ENCODE measurements at places on chromosomes 12 and 14.

DNA sequence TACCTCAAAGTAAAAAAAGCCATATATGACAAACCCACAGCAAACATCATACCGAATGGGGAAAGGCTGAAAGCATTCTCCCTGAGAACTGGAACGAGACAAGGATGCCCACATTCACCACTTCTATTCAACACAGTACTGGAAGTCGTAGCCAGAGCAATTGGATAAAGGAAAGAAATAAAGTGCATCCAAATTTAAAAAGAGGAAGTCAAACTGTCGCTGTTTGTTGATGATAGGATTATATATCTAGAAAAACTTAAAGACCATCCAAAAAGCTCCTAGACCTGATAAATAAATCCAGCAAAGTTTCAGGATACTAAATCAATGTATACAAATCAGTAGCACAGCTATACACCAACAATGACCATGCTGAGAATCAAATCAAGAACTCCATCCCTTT is 5.2 kb downstream of the NDUFA12 start:
- no peak for DNase-seq

- no peak for DNase-seq
Measured at GRCh38 chr12:130828895-130829294, 10.2 kb downstream of the STX2 start.

DNA sequence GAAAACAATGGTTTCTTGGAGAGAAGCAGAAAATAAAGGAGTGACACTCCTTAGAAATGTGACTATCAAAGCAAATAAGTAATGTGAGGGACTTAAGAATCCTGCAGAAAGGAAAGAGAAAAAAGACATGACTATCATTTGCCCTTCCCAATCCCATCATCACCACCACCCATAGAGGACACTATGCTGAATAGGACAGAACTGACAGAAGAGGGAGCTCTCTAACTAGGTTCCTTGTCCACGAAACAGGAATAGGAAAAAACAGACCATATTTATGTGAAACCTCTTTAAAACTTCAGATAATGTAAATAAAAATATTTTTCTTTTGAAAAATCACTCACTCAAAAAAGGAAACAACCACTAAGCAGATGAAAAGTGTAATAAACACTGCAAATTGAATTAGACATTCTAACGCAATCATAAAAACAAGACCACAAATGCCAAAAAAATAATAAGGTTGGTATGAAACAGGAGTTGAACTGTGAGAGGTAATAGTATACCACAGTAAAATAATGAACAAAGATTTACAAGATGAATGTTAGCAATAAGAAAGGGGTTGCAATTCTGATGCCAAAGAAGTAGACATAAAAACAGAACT is 24.1 kb downstream of the KLRD1 start:
- DNase-seq = no peak

DNA sequence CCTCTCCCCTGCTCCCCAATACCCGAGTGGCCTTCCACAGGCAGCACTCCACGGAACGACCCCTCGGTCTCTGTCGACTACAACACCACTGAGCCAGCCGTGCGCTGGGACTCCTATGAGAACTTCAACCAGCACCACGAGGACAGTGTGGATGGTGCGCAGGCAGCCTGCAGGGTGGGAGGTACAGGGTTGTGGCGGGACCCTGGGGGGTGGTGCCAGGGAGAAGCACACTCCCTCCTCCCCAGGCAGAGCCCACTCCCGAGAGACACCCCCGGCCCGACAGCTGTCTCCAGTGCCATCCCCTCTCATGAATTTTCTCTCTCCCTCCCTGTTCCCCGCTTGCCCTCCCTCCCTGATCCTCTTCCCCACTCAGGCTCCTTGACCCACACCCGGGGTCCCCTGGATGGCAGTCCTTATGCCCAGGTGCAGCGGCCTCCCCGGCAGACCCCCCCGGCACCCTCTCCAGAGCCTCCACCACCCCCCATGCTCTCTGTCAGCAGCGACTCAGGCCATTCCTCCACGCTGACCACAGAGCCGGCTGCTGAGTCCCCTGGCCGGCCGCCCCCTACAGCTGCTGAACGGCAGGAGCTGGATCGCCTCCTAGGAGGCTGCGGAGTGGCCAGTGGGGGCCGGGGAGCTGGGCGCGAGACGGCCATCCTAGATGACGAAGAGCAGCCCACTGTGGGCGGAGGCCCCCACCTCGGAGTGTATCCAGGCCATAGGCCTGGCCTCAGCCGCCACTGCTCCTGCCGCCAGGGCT is 9.0 kb downstream of the TNS2 start:
- no peak for DNase-seq

DNA sequence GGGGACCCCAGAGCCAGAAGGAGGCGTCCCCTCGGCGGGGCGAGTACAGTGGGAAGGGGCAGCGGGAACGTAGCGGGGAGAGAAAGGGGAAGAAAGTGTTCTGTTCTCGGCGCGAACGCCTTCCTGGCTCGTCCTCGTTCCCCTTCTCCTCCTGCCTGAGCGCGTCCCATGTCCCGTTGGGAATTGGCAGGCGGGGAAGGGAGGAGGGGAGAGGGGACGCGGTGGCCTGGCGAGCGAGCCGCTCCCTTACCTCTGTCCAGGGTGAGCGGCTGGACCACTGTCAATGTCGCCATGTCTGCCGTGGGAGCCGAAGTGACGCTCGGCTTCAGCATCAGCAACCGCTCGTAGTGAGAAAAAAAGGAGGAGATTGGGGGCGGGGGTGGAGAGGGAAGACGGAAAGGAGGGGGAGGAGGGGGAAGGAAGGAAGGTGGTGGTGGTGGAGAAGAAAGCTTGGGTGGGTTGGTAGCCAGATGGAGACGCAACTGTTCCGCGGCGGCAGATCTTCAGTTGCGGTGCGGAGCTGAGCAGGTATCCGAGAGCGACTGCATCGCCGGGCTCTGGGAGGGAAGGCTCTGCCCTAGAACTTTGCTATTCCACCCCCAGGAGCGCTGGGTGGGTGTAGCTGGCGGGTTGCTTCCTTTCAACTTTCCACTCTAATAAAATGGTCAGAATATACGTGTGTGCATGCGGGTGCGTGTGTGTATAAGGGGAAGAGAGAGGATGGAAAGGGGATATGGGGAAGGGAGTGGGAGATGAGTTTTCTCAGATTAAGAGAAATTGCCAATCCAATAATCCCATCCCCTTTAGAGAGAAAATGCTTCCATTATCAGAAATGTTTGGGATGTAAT is at the start of gene LIN7A:
Gene LIN7A (minus strand): TSS at position 544 of the 848 bp plus-strand sequence. CDS start 212 bp downstream, at position 332.
- DNase-seq = no peak

- DNase-seq = no peak
Measured at GRCh38 chr12:52245259-52245961, 12.4 kb downstream of the KRT7 start.

GRCh38 chr12:80195074-80195726 is 95.9 kb downstream of the OTOGL start:
- DNase-seq = no peak

DNA sequence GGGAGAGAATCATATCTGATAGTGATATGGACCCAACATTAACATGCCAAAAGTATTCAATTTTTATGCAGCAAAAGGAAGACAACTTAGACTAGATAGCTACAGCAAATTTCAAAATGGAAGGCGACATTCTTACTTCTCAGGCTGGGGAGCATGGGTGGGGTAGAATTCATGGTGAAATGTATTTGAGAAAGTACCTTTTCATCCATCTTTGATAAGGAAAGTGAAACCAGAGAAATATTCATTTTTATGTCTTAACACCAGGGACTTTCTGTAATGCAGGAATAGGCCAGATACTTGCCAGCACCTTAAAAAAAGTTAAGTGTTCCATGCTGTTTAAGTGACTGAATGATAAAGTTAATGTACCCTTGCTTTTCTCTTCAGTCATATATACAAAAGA is 13.4 kb downstream of the BTG1 start:
- no peak for DNase-seq

GRCh38 chr14:23104591-23105347 is at the start of gene CIROP:
TSS of gene CIROP (minus strand) at chr14:23104989. CDS start at chr14:23104920, 69 bp downstream.
- DNase-seq = no peak

DNA sequence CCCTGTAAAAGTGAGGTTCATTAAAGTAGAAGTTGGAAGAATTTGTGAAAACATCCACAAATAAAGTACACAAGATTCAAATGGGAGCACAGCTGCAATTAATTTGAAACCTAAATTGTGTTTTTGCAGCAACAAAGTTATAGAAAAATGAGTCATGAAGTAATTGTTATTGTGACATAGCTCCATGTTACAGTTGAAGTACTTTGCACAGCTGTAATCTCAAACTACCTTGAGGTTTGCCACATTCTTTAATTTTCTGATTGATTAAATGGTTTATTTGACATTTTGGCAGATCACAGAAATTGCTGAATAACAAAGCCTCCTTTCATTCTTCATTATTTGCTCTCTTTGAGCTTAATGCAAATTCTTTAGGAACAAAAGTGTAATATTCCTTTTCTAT is 111.3 kb downstream of the RMST start:
- DNase-seq = no peak

DNA sequence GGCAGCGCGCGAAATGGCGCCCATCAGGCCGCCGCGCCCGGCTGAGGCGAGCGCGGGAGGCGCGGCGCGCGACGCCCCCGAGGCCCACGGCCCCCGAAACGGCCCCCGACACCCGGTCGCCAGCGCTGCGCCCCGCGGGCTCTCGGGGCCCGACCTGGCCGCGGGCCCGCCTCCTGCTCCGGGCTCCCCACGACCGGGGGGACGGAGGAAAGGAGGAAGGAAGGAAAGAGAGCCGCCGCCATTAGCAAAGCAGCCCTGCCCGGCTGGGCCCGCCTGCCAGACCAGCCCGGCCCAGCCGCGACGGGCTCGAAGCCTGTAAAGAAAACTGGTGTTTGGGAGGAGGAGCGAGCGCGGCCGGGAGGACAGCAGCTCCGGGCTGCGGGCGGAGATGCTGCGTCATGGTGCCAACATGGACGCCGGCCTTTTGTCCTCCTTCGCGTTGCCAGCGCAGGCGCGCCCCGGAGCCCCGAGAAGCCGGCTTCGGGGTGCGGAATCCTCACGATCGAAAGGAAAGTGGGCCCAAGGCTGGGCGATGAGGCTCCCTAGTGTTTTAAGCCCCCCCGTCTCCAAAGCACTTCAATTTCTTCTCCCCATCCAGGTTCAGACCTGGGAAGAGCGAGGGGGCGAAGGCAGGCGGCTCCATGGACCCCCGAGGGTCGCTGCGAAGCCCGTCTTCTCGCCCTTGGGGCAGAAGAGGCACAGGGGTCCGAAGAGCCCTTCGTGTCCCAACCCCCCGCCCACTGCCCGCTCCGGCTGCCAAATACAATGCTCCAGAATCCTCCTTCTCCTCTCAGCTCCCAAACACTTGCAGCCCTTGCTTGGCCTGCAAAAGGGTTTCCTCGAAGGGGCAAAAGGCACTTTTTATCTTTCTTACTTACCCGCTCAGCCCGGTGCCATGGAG is 2.9 kb upstream of the SETD1B start:
- peak; percentile 68 for DNase-seq

GRCh38 chr14:73249564-73250316 is 12.4 kb downstream of the PAPLN start:
- no peak for DNase-seq

GRCh38 chr14:101495827-101496775 is 65.2 kb upstream of the DIO3 start:
- DNase-seq = no peak

DNA sequence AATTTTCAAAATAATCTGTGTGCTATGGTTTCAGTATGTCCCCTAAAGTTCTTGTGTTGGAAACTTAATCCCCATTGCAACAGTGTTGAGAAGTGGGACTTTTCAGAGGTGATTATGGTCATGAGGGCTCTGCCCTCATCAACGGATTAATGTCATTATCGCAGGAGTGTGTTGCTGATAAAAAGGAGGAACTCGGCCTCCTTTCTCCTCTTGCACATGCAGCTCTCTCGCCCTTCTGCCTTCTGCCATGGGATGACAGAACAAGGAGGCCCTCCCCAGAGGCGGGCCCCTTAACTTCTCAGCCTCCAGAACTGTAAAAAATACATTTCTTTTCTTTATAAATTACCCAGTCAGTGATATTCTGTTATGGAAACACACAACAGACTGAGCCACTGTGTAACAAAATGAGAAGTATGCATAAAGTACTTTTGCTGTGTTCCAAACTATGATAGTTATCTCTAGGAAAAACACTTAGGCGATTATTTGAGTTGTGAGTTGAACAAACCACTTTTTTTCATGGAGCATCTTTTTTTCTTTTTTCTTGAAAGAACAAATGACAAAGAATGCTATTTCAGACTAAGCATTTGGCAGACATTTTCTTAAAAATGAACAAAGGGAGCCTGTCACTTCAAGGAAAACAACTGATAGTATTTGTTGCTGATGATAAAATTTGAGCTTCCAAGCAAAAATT is 134.8 kb upstream of the FUT8 start:
- DNase-seq = no peak

- no peak for DNase-seq
Measured at GRCh38 chr14:86091811-86092210, 561.9 kb downstream of the FLRT2 start.

DNA sequence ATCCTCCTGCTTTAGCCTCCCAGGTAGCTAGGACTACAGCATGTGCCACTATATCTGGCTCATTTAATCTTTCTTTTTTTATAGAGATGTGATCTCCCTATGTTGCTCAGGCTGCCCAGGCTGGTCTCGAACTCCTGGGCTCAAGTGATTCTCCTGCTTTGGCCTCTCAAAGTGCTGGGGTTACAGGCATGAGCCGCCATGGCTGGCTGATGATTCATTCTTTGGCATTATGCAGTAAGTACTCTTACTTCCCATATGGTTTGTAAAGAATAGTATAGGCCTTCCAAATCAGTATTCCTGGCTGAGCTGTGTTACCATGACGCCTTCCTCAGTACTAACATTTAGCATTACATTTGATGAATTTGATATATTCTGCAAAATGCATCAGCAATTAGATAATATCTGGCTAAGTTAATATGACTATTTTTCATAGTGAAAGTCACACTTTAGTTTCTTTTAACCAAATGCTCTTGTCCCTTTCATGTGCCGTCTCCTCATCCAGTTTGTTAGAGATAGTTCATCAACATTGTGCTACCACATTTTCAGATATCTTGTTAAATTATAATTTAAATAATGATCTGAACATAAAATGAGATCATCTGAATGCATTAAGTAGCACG is 3.2 kb upstream of the MIA2 start:
- no peak for DNase-seq

- no peak for DNase-seq
Measured at GRCh38 chr12:106644335-106645073, 61.7 kb downstream of the RFX4 start.

GRCh38 chr14:89640141-89640540 is 223.1 kb upstream of the FOXN3 start:
- no peak for DNase-seq

DNA sequence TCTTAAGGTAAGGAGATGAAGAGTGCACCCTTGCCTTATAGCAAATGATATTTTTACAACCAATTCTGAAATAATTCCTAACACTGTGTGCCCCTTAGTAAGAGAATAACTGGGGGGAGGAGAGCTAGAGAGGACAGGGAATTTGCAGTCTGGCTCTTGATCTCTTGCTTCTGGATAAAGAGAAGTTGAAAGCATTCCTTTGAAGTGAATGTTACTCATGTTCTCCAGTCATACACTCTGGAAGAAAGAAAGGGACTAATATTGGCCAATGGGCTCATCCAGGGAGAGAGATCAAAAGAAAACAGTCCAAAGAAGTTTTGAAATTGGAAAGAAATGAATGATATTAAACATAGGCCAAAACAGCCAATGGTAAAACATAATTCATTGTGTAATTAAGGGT is 25.3 kb downstream of the C12orf75 start:
- no peak for DNase-seq
